COLO829 (cell line): ENCODE measurements at places on chromosomes 13 and 19.

DNA sequence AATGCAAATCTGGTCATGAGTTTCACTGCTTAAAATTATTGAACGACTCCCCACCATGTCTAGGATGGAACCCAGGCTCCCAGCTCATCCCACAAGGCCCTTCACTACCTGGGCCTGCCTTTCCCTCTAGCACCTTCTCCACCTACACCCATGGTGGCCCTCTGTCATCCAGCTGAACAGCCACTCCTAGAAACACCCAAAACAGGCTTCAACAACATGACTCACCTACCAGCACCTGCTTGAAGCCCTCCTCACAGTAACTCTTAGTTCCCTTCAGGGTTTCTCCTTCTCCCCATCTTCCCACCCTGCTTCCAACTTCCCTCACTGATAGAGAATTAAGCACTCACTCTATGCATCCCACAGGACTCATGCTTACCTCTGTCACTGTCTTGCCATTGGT is 6.6 kb upstream of the IGFL2 start:
- no peak for DNase-seq

DNA sequence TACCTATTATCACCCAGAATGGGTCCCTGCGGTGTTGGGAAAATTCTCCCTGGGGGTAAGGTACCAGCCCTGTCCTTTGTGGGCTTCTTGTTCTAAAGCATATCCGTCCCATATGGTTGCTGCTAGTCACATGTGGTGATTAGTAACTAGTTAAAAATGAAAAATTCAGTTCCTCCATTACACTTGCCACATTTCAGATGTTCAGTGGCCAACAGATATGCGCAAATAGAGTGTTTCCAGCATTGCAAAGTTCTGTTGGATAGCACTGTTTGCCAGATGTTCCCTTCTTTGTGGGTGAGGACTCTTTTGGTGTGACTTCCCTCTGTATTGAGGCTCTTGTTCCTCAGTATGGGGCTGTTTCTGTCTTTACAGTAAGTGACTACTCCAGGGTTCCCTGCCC is 3.8 kb downstream of the CNOT3 start:
- DNase-seq: no peak

DNA sequence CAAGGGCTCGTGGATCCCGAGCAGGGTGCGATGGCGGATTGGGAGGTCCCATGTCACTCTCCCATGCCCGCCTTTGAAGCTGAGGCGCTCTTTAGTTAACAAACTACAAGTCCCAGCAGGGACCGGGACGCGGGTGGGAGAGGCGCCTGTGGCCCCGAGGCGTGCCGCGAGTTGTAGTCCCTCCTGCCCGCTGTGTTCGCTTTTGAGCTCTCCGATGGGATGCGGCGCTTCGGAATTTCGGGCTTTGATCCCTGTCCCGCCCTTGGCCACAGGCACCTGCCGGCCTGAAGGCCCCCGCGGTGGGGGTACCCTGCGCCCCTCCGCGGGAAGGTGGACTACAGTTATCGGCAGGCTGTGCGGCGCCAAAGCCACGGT is 11.0 kb downstream of the CYTH2 start:
- no peak for DNase-seq

- DNase-seq: no peak
Observed at GRCh38 chr13:26342898-26343297, 89.0 kb downstream of the CDK8 start.

GRCh38 chr13:97978651-97979050 is 25.2 kb downstream of the IPO5 start:
- no peak for DNase-seq

- no peak for DNase-seq
Observed at GRCh38 chr19:43798546-43799409, 3.5 kb downstream of the LYPD5 start.
